RCC 7860 (cell line): ENCODE measurements at places on chromosomes 7 and 10.

GRCh38 chr10:91891125-91892001 is 17.9 kb downstream of the FGFBP3 start:
- DNase-seq, result peak; percentile 36

GRCh38 chr10:126169899-126170298 is 218.4 kb downstream of the ADAM12 start:
- DNase-seq, result no peak

DNA sequence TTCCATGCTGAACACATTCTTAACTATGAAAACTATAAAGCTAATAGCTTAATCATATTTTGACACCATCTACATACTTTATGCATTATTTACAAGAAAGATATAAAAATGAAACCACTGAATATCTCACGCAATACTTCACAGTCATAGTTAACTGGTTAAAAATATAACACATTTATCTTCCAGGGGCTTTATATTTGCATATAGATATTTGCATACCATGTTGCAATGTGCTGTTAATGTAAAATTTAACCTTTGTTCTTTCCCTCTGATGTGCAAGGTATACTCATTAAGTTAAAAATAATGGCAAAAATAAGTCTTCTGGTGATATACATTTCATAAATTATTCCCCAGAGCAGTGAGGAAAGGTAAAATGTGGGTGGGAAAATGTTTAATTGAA is 76.9 kb upstream of the MGMT start:
- no peak for DNase-seq

GRCh38 chr7:114102131-114102530 is 183.3 kb upstream of the PPP1R3A start:
- no peak for DNase-seq

- no peak for DNase-seq
Measured at GRCh38 chr10:33395201-33395600, 60.7 kb upstream of the NRP1 start.

- DNase-seq, result peak; percentile 43
Measured at GRCh38 chr7:107152011-107152410, 16.8 kb upstream of the HBP1 start.

- DNase-seq, result no peak
Measured at GRCh38 chr10:70952921-70953320, 64.6 kb upstream of the PCBD1 start.

DNA sequence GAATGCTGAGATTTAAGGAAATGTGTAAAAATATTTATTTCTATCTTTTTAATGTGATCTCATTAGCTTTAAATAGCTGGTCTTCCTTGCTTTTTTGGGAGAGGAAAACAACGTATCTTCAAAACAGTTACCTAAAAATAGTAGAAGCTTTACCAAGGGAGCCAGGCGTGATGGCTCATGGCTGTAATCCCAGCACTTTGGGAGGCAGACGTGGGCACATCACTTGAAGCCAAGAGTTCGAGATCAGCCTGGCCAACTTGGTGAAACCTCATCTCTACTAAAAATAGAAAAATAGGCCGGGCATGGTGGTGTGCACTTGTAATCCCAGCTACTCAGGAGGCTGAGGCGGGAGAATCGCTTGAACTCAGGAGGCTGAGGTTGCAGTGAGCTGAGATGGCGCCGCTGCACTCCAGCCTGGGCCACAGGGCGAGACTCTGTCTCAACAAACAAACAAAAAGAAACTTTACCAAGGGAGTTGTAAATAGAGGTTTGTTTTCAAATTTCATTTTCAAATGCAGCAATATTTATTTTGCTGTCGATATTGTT is 48.4 kb upstream of the ITGB1 start:
- no peak for DNase-seq

DNA sequence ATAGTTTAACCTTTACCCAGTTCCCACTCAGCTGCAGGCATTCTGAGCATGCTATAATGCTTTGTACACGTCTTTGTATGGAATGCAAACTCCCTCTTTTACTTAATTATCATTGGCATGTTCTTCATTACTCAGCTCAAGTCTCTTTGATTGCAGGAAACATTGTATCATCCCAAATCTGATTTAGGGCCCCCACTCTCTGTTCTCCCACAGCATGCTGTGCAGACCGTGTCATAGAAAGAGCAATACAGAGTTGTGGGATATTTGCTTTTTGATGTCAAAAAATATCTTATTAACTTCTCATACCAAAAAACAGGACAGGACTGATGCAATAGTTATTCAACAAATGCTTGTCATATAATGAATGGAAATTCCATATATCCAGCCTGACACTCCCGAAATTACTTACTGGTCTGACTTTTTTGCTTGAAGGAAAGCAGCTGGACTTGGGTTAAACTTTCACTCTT is 1081.5 kb upstream of the C7orf33 start:
- DNase-seq, result peak; percentile 80

DNA sequence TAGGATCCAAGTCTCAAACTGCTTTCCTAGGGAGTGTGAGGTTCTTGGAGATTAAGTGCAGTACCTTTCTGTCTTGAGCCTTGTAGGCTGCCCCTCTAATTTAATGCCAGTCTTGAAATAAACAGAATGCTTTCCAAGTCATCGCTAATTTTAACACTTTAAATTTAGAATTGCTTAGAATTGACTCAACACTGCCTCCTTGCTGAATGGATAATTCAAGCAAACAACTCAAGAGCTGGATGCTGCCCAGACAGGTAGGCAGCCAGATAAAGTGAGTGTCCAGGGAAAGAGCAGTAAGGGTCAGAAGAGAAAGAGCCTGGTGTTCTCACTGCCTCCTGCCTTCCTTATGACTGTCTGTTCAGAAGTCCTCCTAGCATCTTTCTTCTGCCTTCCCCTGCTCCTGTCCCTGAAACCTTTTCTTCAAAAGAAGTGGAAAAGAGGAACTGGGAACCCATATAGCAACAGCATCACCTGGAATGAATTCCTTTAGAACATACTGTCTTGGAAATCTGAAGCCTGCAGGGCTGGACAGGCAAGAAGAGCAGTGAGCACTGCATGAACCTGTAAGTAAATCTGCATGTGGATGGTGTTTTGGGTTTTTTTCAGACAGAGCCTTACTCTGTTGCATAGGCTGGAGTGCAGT is 3.1 kb upstream of the GOT1 start:
- no peak for DNase-seq

GRCh38 chr10:127210936-127211466 is 14.6 kb upstream of the INSYN2A start:
- no peak for DNase-seq

- DNase-seq, result no peak
Measured at GRCh38 chr10:121591186-121591585, 7.1 kb downstream of the FGFR2 start.

GRCh38 chr10:112532189-112532588 is 85.2 kb downstream of the VTI1A start:
- no peak for DNase-seq

DNA sequence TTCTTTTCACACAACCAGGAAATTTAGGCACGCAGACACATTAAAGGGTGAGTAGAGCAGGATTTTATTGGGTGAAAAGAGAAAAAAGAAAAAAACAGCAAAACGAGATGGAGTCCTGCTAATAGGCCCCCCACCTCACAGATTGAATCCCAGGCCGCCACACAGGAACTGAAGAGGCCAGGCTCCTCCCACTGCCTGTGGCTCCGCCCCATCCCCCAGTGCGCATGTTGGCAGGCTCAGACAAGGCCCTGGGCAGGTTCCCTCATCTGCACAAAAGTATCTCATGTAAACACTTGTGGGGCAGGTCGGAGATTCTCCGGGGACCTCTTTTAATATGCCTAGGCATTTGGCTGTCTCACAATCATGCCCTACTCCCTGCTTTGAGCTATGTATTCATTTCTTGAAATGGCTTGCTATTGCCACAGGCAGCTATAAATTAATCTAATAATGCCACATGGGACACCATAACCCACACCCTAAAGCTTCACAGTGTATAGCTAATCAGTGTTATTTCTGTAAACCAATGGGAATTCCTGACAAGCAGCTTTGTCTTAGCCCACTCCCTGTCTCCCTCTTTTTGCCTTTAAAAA is 76.2 kb upstream of the KIF5B start:
- DNase-seq, result no peak

- no peak for DNase-seq
Measured at GRCh38 chr10:96311180-96311715, 7.0 kb downstream of the DNTT start.

DNA sequence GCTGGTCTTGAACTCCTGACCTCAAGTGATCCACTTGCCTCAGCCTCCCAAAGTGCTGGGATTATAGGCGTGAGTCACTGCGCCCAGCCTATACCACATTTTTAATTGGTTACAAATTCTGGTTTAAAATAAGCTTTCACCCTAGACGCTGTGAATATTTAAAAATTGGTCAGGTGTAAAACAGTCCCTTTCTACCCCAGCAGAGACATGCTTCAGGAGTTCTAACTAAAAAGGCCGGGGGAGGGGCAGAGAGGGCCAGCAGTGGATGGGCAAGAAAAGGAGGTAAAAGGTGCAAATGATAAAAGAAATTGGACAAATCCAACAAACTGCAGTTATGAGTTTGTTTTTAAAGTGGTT is 70.0 kb downstream of the WAPL start:
- DNase-seq, result peak; percentile 79

DNA sequence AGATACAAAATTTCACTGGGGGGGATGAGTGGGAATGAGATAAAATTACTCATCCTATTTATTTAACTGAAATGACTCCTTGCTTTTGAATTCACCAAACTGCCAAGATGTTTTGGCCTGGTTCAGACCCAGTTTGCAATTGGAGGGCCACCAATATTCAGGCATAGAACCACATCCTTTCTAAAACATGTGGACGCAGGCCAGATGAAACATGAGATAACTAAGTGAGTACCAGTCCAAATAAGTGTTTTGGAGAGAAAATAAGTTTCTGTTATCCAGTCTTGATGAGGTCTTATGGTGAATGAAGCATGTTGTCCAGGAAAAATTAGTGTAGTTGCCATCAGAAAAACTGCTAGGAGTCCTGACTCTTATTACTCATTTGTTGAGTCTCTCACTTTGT is 36.3 kb upstream of the PDK4 start:
- no peak for DNase-seq

GRCh38 chr10:103884681-103885139 is 29.3 kb upstream of the SH3PXD2A start:
- peak; percentile 47 for DNase-seq

DNA sequence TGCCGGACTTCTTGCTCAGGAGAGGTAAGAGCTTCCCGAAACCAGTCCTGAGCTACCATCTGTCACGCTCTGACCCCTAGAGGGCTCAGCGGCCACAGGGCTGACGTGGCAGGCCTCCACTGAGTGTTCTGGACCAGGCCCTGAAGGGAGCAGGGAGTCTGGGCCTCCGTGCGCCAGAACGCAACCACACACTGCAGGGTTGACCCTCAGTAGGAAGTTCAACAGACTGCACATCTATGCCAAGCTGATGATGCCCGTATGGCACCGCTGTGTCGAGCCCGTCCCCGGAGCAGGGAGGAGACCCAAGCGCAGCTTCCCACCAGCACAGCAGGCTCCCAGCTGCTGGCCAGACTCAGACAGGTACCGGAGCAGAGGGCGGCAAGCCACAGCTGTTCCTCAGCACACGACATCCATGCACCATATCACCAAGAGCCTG is 39.2 kb downstream of the CAMK2B start:
- no peak for DNase-seq

- DNase-seq, result no peak
Measured at GRCh38 chr10:69955897-69956740, 96.5 kb upstream of the MACROH2A2 start.

- DNase-seq, result no peak
Measured at GRCh38 chr10:3564346-3565002, 220.5 kb downstream of the KLF6 start.

- DNase-seq, result no peak
Measured at GRCh38 chr10:87177-88080, 38.3 kb upstream of the TUBB8 start.

GRCh38 chr7:23864973-23865372 is 155.0 kb downstream of the STK31 start:
- no peak for DNase-seq

- no peak for DNase-seq
Measured at GRCh38 chr10:89591111-89591795, 53.8 kb downstream of the PANK1 start.

GRCh38 chr10:127889605-127890195 is 3.0 kb downstream of the CLRN3 start:
- DNase-seq, result no peak

- DNase-seq, result no peak
Measured at GRCh38 chr10:124245806-124246440, 152.5 kb upstream of the CHST15 start.

DNA sequence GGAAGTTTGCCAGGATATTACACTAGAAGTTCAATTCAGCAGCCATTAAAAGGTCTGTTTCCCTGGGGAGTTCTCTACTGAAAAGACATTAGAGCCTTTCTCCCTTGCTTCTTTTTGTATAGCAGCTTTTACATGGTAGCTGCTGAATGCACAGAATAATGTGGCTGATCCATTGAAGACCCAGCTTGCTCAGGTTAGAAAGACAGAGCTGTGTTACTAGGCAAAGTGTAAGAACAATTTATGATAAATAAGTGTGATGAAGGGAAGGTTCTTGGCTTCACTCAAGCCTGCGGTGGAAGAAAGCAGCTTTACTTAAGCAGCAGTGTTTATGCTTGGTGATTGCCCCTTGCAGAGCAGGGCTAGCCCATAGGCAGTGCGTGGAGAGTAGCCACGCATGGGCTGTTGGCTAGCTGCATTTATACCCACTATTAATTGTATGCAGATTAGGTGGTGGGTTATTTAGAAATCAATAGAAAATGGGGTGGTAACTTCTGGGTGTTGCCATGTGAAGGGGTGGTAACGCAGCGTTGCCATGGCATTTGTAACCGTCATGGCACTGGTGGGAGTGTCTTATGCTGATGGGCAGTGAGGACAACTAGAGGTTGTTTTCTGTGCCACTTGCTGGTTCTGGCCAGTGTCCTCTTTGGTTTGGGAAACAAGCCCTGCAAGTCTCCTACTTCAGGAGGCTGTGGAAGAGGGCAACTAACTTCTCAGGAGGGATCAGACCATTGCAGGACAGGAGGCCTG is 942.9 kb downstream of the NRG3 start:
- DNase-seq, result no peak
